SJSA1 (cell line): ENCODE measurements at places on chromosomes 7 and 10. TPM values are rescaled to one million over a fixed set of nuclear protein-coding genes. Genes with fewer than 3 reads are reported as not detected.

DNA sequence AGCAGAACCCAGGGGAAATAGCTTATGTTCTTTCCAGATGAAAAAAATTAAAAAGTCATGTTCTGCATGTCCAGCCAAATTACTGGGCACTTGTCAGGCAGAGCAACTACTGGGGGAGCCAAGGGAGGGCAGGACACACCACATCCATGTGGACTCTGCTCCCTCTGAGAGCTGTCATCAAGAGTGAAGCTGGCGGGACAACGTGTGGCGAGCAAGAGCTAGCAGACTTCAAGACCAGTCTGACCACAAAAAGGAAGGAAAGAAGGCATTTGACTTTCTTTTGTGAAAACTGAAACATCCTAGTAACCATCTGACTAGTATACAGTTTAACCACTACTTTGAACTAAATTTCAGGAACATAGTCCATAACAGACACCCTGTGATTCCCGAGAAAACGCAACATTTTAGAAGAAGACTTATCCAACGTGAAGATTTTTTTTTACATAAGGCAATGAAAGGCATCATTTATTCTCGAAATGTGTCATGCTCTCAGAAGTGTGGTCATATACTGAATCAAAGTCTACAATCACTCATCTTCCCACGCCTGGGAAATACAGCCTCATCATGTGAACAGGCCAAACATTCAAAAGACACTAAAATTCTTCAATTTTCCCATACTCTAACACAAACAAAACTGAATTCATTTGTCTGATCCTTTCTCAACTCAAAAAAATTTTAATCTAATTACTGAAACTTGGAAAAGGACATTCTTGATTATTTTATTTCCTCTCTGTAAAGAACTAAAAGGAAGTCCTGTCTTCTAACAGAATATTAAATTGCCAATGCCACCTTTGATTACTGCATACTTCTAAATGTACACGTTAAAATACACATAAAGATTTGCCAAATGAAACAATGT, 15.5 kb downstream of the CYTH3 start:
- H3K27me3 ChIP-seq: no peaks in the 10 kb centered on the region
- peak overlapping the region; percentile 87 for H3K27ac ChIP-seq
- peaks cover 84% of the 10 kb centered on the region for H3K4me1 ChIP-seq
- no peak overlapping the region for H3K4me3 ChIP-seq

DNA sequence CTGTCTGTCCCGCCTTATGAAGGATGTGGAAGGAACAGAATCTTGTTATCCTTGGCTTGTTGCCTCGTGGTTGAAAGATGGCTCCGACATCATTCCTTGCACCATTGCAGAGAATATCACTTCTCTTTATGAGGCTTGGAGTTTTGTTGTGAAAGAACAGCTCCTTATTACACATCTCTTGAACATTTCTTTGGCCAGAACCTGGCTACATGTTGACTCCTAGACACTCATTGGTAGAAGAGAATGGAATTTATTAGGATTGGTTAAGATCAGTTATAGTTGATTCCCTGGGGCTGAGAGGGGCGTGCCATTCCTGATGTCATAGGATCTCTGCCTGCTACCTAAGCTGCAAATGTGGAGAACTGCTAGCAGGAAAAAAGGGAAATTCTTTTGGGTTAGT, 180.5 kb upstream of the CTBP2 start:
- no peak overlapping the region for H3K27ac ChIP-seq
- no peaks in the 10 kb centered on the region; the same call in none of the 2 replicates for H3K27me3 ChIP-seq
- no peaks in the 10 kb centered on the region for H3K36me3 ChIP-seq
- no peak overlapping the region for H3K4me3 ChIP-seq

Gene CCSER2
- 32.3 and 45.0 TPM in 2 replicates for total RNA-seq

Gene ADGRA1
- total RNA-seq: not detected in 2 replicates

Gene NXPH1
- total RNA-seq: not detected in 2 replicates
